ENCODE measurements at places on chromosomes 3 and 15.

GRCh38 chr3:40229386-40229785 is 80.1 kb upstream of the EIF1B start:
- DNase-seq, result no peak

GRCh38 chr3:42024591-42025351 is 62.9 kb upstream of the ULK4 start:
- no peak for DNase-seq

- DNase-seq, result no peak
These were observed 41.0 kb upstream of the TRAK1 start for GRCh38 chr3:42050126-42050525.

DNA sequence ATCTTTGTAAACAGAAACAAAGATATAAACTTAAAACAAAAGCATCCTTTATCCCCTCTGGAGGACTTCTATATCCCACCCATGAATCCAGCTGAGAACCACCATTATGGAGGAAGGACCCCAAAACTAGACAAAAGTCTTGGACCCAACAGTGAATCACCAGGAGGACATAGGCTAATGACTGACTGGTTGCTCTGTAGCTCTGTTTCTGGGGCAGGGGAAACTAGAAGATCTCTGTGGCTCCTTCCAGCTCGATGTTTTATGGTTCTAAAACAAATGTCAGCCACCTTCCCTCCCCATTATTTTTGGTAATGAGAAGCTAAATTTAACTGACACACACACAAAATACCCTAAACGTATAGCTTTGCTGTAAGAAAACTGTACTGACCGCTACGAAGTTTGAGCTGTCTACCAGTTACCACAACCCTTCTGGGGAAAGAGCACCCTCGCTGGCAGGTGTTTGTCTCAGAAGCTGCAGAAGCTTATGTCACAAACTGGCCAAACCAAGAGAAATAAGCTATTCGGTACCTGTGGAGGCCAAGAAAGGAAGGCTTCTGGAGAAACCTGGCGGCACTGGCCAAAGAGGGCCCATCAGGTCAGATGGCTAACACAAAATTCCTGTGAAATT is 36.4 kb downstream of the MB21D2 start:
- DNase-seq, result no peak

GRCh38 chr3:114323546-114324254 is 29.9 kb downstream of the TIGIT start:
- DNase-seq, result no peak

All from activated CD8-positive, alpha-beta memory T cell treated with anti-CD3 and anti-CD28 coated beads for 48 hours (primary cell).